ENCODE measurements at places on chromosomes 2 and 18.

DNA sequence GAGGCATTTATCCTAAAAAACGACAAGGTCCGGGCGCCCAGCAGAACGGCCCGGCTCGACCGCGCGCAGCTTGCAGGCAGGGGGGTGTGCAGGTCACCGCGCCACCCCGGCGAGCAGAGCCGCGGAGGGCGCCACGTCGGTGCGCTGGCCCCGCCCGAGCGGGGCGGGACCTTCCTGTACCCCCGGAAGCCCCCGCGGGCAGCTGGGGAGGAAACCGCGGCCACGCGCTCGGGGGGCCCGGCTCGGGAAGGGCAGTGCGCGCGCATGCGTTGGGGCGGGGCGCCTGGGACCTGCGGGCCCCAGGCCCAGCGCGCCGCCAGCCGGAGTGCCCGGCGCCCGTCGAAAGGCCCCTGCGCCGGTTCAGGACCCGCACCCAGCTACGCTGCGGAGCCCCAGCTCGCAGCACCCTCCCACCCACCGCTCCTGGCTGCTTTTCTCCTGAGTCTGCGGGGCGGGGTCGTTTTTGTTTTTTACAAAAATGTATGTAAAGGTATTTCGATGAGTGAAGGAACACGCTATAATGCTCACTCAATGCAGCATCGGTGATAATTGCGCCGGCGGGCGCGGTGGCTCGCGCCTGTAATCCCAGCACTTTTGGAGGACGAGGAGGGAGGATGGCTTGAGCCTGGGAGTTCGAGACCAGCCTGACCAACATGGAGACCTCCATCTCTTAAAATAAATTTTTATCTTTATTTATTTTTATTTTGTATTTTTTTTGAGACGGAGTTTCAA is 47.7 kb upstream of the POMC start:
- DNase-seq: peak; percentile 89

DNA sequence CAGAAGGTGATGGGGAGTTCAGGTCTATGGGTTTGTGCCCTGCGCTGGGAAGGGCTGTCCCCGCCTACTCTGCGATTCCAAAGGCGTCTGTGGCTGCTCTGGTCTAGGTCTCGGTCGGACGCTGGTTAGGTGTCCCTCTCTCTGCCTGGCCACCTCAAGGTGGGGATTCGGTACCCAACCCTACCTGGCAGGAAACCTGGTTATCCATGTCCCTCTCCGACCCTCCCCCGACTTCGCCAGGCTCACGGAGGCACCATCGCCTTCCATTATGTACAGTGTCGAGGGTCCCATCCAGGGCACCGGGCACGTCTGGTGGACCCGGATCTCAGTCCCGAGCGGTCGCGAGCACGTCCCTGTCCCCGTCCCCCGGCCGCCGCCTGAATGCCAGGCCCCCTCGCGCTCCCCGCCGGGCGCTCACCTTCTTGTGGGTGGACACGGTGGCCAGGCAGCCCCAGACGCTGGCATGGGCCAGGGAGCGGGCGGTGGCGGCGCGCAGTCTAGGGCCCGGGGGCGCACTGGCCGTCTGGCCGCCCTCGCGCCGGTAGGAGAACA is 628 bp downstream of the CREG2 start:
- no peak for DNase-seq

- no peak for DNase-seq
These were observed 1.2 kb upstream of the TNS1 start for GRCh38 chr2:218003981-218004419.

- DNase-seq: no peak
These were observed 80.7 kb downstream of the EPAS1 start for GRCh38 chr2:46377666-46378560.

- no peak for DNase-seq
These were observed 467.7 kb downstream of the EPHA4 start for GRCh38 chr2:221104361-221104811.

- DNase-seq: no peak
These were observed 5.3 kb downstream of the PER2 start for GRCh38 chr2:238282861-238283738.

- no peak for DNase-seq
These were observed 41.7 kb downstream of the RAB3GAP1 start for GRCh38 chr2:135093670-135094330.
